ENCODE measurements at places on chromosomes 4 and X.

DNA sequence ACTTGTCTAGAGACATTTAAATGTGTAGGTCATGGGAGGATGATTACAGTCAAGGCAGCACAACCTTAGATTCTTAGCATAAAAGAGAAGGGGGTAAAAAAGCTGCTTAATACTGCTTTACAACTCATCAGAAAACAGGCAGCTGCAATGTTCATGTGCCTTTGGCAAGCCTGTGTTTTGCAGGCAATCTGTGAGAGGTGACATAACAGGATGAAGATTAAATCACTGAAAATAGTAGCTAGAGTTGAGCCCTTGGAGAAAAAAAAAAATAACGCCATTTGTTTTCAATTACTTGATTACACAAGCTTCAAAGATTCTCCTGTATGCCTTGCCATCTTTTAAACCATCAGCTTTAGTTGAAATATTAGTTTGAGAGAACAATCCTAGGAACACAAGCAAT lies 847.6 kb upstream of the LCORL start:
- no peak for DNase-seq

GRCh38 chr4:120432301-120432860 lies 365.7 kb upstream of the MAD2L1 start:
- DNase-seq, result no peak

DNA sequence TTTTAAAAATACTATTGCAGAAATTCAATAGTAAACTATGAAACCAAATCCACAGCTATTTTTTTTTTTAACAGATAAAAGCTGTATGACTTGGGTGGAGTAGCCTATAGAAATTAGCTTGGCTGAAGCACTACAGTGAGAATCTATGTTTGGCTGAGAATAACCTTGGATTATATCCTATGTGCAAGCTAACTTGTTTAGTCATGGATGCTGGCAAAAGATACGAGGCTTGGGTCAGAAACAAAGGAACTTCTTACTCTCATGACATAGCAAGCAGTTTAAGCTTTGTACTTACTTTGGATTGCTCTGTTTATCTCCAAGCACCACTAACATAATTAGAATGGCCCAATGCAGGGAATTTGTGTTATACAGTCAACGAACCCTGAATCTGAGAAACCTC lies 119.2 kb upstream of the GRID2 start:
- DNase-seq, result no peak

DNA sequence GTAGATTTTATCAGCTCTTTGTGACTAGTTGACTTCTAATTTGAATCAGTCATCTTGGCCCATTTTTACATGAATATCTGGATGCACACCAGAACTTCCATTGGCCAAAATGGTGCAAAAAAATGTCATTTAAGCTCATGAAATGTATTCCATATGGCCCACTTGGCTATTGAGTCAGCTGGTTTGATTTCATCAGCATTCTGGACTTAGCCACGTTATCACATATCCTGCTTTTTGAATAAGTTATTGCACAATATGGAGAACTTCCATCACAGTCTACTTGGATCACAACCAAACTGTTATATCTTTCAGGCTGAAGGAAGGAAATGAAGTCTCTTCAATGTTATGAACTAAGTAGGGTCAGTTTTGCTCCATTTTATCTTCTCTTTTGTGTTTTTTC lies 640.6 kb downstream of the PCDH7 start:
- DNase-seq, result no peak

DNA sequence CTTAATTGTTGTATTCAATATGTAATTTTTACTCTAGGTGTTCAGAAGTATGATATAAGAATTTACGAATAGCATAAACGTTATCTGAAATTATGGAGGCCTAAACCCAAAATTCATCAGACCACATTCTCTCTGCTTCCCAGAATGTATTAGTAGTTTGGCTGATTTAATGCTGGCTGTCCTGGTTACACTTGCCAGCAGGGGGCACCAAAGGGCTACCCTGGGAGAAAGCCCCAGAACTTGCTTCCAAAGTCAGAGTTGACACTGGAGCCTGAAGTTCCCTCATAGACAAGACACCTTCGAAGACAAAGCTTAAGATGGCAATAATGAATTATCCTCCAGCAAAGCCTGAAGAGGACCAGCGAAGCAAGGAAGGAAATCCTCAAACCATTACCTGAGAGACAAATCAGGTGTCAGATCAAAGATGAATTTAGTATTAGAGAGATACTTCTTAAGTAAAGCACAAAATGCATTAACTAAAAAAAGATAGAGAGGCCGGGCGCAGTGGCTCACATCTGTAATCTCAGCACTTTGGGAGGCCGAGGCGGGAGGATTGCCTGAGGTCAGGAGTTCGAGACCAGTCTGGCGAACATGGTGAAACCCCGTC lies 11.3 kb upstream of the ANOS1 start:
- peak; percentile 46 for DNase-seq

- no peak for DNase-seq
Measured at GRCh38 chrX:48474127-48474526, 1.9 kb upstream of the FTSJ1 start.

- no peak for DNase-seq
Measured at GRCh38 chrX:12065251-12065650, 73.0 kb upstream of the FRMPD4 start.

- DNase-seq, result no peak
Measured at GRCh38 chr4:38152305-38152704, 192.1 kb downstream of the PTTG2 start.

- DNase-seq, result no peak
Measured at GRCh38 chr4:73606465-73606974, 13.7 kb downstream of the RASSF6 start.

DNA sequence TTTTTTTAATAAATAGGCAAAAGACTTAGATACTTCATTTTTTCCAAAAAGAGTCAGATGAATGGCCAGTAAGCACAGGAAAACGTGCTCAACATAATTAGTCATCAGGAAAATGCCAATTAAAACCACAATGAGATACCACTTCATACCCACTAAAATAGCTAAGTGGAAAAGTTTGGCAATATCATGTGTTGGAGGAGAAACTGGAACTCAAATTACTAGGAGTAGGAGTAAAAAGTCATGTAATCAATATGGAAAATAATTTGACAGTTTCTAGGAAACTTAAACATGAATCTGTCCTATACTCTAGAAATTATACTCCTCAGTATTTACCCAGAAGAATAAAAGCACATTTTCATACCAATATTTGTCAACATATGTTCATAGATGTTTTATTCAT lies 449.8 kb downstream of the INPP4B start:
- no peak for DNase-seq

GRCh38 chr4:186726426-186727168 lies 2.9 kb upstream of the FAT1 start:
- no peak for DNase-seq

DNA sequence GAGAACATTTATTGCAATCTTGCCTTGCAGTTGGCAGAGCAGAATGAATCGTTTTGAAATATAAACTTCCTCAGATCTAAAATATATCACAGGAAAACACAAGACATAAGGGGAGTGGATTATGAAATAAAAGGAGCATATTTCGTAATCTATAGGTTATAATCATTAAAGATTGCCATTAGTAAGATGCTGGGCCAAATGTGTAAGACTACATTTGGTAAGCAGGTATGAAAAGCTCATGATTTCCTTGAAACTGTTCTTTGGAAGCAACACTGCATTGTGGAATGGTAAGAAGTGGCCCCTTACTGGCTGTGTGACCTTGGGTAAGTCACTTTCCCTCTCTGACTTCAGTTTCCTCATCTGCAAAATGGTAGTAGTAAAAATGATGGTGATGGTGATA lies 68.3 kb downstream of the AFF2 start:
- DNase-seq, result no peak
